ENCODE measurements at places on chromosomes 2 and 18. TPM values are rescaled to one million over a fixed set of nuclear protein-coding genes. Genes with fewer than 3 reads are reported as not detected.

DNA sequence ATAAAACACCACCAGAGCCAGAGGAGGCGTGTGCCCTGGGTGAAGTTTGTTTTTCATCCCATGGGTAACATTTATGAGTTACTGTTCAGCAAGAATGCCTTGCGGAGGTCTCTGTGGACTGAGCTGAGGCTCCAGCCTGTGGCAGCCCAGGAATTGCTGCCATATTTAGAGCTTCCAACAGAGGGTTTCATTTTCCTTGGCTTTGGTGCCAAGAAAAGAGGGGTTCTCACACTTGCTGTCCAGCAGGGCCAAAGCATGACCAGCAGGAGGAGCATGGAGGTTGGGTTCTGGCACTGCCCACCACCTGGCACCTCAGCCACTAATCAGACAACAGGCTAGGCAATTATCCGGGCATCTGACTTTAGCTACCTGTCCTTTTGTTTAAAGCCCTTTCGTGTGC, 36.7 kb downstream of the EPAS1 start:
- no peaks in the 10 kb centered on the region for H3K27me3 ChIP-seq
- H3K27ac ChIP-seq: peak overlapping the region; percentile 85
- no peak overlapping the region for H3K4me3 ChIP-seq
- peaks cover 97% of the 10 kb centered on the region for H3K4me1 ChIP-seq
- no peaks in the 10 kb centered on the region for H3K36me3 ChIP-seq

DNA sequence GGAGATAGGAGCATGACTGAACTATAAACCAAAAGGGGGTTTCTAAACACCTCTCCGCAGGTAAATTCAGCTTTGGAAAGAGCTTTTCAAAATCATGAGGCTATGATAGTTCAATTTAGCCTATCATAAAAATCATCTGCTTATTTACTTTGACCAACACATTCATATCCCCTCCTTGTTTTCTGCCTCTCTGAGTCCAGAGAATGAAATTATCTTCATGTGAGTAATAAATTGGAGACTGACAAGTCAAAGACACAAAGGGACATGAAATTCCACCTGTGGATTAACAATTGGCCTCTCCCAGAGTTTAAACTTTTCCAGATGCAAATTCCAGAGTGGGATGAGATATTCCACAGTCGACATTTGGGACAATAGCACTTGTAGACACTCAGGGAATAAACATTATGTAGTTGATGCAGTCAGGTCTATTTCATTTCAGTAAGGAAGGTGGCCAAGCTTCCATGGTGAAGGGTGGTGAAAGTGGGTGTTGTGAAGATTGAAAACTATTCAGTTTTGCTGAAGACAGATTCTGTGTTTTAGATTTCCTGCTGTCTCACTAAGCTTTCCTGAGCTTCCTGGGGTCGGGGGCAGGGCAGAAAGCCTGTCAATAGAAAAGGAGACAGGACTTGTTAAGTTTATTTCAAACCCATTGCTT, 84.7 kb downstream of the CDC42EP3 start:
- H3K36me3 ChIP-seq: no peaks in the 10 kb centered on the region
- H3K27me3 ChIP-seq: no peaks in the 10 kb centered on the region
- H3K4me3 ChIP-seq: no peak overlapping the region

GRCh38 chr2:88074150-88074549, 6.5 kb downstream of the SMYD1 start:
- no peaks in the 10 kb centered on the region for H3K36me3 ChIP-seq
- DNase-seq: no peak
- no peaks in the 10 kb centered on the region for H3K4me1 ChIP-seq

DNA sequence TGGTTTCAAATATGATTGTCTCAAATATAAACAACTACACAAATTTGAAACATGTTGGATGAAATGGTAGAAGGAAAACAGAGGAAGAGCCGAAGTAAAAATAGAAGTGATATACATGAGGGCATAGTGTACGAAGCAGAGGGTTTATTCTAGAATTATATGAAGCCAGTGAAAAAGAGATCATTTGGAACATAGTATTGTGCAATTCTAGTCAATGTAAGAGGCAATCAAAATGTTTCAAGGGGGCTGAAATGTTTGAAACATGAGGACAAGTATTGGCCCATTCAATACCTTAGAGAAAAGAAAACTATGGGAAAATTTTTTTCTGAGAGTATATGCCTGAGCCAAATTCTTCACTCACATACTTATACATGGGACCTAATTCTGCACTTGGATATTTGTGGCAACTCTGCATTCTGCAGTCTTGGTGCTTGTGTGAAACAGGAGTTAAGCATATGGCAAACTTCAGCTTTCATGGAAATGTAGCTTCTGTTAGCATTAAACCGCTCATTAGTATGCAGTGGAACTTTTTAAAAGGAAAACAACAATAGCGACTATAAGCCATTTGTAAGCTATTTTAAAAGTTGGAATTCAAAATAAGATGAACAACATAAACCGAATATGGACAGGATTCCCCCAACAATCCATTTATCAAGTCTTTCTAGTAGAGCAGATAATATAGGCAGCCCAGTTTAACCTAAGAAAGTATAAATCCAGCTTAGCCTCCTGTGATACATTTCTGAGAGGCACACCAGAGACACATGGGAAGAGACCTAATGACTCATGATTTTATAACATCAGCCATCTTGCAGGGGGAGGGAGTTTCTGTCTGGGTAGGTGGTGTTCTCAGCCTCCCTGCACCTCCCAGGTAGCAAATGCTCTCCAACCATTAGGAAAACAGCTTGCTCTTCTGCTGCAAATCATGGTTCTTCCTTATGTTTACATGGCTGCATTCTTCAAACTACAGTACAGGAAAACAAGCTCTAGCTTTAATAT, 197.8 kb downstream of the PAX3 start:
- DNase-seq: no peak
- H3K36me3 ChIP-seq: no peaks in the 10 kb centered on the region
- no peaks in the 10 kb centered on the region for H3K4me1 ChIP-seq
- H3K4me3 ChIP-seq: no peak overlapping the region

DNA sequence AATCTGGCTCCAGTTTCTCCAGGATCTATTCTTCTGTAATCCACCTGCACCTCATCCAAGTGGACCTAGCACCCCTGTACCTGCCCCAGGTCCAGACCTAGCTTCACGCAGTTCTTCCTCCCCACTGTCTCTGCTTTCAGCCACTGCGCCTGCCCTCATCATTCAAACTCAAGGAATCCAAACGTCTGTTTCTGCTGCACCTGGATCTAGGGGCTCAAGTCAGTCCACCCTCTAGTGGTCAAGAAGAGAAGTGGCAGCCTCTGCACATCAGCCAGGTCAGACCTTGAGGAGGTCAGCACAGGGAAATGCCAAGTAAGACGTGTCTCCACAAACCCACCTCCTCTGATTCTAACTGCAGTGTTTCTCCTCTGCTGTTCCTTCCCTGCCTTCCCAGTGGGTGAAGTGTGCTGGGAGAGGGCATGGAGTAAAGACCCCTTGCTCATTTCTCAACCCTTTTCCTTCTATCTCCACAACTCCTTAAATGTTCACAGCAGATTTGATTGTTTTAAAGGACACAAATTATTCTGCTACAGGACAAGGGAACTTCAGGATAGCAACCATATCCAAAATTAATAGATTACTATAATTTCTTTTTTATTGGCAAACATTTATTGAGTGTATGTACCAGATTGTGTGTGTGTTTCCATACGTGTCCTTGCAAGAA, 8.6 kb upstream of the RNF152 start:
- peaks cover 18% of the 10 kb centered on the region for H3K4me1 ChIP-seq
- peak; percentile 59 for DNase-seq
- no peak overlapping the region for H3K27ac ChIP-seq
- H3K4me3 ChIP-seq: no peak overlapping the region
- H3K27me3 ChIP-seq: no peaks in the 10 kb centered on the region

HOXD10 gene
- not detected for total RNA-seq

IL1R1 gene
- total RNA-seq: 17.5 TPM

GRCh38 chr2:960061-960736, 9.6 kb downstream of the SNTG2 start:
- no peak overlapping the region for H3K27ac ChIP-seq
- H3K36me3 ChIP-seq: no peaks in the 10 kb centered on the region
- H3K27me3 ChIP-seq: peaks cover 23% of the 10 kb centered on the region
- DNase-seq: no peak
- H3K4me3 ChIP-seq: no peak overlapping the region
- H3K4me1 ChIP-seq: no peaks in the 10 kb centered on the region

- peak overlapping the region; percentile 85 for H3K27ac ChIP-seq
- DNase-seq: no peak
- peaks cover 10% of the 10 kb centered on the region for H3K4me1 ChIP-seq
- no peaks in the 10 kb centered on the region for H3K27me3 ChIP-seq
- H3K4me3 ChIP-seq: no peak overlapping the region
Observed at GRCh38 chr2:218618102-218618860, 10.6 kb downstream of the PLCD4 start.

DNA sequence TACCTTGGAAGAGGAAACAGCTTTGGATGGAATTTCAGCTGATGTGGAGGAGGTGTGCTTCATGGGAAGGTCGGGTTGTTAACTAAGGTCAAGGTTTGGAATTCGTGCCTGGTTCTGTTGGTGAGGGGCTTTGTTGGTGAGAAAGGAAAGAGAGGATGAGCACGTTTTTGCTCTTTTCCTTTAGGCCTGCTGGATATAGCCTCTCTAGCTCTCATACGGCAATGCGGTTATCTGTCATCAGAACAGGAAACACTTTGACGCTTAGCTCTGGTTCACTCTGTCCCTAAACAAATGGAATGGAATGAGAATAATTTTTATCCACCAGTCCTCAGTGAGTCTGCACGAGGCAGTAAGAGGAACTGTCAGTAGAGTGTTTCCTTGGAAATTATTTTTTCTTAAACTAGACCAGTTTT, 169.7 kb upstream of the NOSTRIN start:
- H3K36me3 ChIP-seq: no peaks in the 10 kb centered on the region
- H3K27me3 ChIP-seq: no peaks in the 10 kb centered on the region
- peak; percentile 65 for DNase-seq
- H3K4me3 ChIP-seq: no peak overlapping the region
- H3K27ac ChIP-seq: peak overlapping the region; percentile 68

SCN9A gene
- total RNA-seq: 1.8 TPM

DNA sequence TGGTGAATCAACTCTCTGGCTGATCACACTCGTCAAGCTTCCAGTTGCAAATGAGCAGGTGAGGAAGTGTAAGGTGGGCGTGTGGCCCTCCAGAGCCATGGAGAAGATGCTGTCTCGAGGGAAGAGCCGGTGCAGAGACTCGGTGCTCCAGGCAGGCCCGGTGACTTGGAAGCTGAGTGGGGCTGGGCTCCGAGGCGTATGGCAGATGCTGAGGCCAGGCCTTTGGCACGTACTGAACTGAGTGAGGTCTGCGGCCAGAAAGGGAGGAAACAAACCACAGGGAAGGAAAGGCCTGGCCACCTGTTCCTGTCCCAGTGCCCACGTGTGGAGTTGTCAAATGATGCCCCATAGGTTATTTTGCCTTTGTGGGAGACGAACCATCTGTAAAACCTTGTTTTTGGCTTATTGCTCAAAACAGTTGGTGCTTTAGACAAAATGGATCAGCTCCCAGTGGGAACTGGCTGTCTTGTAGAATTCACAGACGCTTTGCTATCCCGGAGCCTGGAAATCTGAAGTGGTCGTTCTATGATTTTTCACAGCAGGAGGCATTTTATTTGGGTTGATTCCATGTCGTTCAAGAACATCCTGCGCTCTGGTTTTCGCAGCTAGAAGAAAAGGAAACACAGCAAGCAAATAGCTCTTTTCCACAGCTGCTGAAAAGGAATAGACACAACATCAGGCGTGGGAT, 117.5 kb upstream of the TMEM18 start:
- H3K4me1 ChIP-seq: no peaks in the 10 kb centered on the region
- H3K27me3 ChIP-seq: no peaks in the 10 kb centered on the region
- no peak for DNase-seq
- H3K27ac ChIP-seq: no peak overlapping the region

DNA sequence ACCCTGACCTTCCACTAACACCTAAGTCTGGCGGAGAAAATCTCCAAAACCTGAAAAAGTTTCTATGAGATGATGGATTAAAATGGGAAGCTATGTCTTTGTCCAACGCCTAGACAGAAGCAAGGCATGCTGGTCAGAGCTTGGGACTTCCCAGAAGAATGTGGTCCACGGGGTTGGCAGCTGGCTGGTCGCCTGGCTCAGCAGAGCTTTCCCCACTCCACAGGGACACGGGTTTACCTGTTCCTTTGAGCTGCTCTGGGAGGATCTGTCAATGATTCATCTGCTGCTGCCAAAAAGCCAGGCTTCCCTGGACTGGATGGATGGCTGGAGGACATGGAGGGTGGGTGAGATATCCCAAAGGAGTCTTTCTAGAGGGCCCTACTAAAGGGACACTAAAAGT, 10.8 kb downstream of the MBOAT2 start:
- H3K36me3 ChIP-seq: no peaks in the 10 kb centered on the region
- no peak overlapping the region for H3K27ac ChIP-seq
- H3K4me1 ChIP-seq: no peaks in the 10 kb centered on the region
- H3K27me3 ChIP-seq: no peaks in the 10 kb centered on the region

DNA sequence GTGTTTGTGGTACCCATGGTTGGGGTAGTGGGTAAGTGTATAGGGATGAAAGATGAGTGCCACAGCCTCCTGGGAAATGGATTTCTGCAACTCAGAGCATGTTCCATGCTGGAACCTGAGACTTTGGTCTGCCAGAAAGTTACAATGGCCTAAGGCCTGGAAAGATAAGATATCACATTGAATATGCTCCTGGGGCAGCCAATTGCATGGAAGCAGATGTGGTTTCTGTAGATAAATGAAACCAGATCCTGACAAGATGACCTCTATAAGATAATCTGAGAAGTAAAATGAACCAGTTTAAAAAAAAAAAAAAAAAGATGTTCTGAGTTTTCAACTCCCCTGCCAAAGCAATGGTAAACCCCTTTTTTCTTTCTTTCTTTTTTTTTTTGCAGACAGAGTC, 91.4 kb upstream of the NCK2 start:
- H3K27me3 ChIP-seq: no peaks in the 10 kb centered on the region
- H3K4me1 ChIP-seq: no peaks in the 10 kb centered on the region
- H3K36me3 ChIP-seq: no peaks in the 10 kb centered on the region
- H3K4me3 ChIP-seq: no peak overlapping the region

- H3K36me3 ChIP-seq: peaks cover 4% of the 10 kb centered on the region
- no peak for DNase-seq
- H3K4me3 ChIP-seq: no peak overlapping the region
- no peaks in the 10 kb centered on the region for H3K4me1 ChIP-seq
- no peak overlapping the region for H3K27ac ChIP-seq
Observed at GRCh38 chr2:158575051-158575635, 118.4 kb downstream of the PKP4 start.

ADCY3 gene
- total RNA-seq: 339 TPM

NYAP2 gene
- total RNA-seq: not detected

PSTPIP2 gene
- 7.8 TPM for total RNA-seq

DNA sequence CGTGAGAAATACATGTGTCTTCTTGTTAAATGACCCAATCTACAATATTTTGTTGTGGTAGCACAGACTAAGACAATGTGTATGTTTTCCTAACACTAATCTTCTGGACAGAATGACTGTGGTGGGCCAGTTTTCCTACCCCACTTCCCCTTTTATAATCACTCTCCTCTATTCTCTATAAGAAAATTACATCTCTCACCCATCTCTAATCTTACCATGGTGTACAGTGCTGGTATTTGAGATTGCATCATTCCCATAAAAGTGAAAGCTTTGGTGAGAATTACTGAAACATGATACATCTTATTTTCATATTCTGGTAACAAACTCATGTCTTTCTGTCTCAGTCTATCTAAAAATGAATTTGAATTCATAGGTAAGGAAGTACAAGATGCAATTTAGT, 40.5 kb downstream of the CAVIN2 start:
- H3K27me3 ChIP-seq: no peaks in the 10 kb centered on the region
- no peaks in the 10 kb centered on the region for H3K36me3 ChIP-seq
- H3K4me3 ChIP-seq: no peak overlapping the region
- DNase-seq: no peak

- peak; percentile 13 for DNase-seq
- no peaks in the 10 kb centered on the region for H3K36me3 ChIP-seq
- H3K27ac ChIP-seq: no peak overlapping the region
- no peak overlapping the region for H3K4me3 ChIP-seq
Observed at GRCh38 chr2:239902749-239903201, 122.4 kb downstream of the NDUFA10 start.
